ENCODE measurements at places on chromosomes 1 and 21.

GRCh38 chr1:20660847-20661206 lies 342 bp downstream of the DDOST start:
- DNase-seq: no peak

DNA sequence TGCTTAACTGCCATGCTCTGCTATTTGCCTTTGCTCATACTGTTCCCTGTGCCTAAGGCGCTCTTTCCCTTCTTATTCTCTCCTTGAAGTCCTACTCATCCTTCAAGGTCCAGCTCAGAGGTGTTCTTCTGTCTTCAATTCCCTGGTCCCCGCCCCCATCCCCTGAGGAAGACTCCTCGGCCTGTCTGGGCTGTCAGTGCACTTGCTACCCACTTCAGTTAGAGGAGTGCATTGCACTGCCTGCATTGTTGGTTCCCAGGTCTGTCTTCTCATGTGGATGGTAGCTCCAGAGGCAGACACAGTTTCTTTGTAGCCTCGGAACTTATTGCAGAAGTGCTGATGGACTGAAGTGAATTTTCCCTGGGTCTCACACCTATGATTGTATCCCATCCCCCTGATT lies 194.0 kb downstream of the C1orf94 start:
- no peak for DNase-seq

GRCh38 chr1:38114241-38115026 lies 67.8 kb upstream of the POU3F1 start:
- no peak for DNase-seq

DNA sequence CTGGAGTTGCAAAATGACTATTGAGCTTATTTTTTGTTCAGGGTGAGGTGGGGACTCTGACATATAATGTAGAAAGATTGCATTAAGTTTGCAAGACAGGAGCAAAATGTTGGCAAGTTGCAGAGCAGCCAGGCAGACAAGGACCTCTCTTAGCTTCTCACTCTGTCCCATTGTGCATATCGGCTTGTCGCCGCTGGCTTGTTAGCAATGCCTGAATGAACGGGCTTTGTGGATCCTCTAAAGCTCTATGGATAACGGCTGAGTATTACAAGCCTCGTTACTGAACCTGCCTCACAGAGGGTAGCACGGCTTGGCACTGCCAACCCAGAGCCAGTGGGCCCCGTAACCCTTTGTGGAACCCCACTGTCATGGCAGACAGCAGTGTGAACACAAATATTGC lies 68.4 kb downstream of the TNR start:
- no peak for DNase-seq

DNA sequence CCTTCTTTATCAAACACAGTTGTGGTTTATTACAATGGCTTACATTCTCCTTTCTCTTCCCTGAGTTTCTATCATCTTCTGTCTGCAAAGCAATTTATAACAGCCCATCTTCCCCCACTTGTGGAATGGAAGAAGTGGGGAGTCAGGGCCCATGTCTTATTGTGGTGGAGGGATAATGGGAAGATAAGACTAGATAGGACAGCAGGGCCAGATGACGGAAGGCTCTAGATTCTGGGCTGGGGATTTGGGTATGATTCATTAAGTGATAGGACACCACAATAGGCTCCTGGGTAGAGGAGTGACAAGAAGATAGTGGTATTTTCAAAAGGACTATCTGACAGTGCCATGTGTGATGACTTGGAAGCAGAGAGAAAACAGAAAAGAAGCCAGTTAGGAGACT lies 450.6 kb downstream of the TTLL7 start:
- DNase-seq: no peak

- DNase-seq: no peak
These were observed 32.8 kb downstream of the OBSCN start for GRCh38 chr1:228240411-228241240.

DNA sequence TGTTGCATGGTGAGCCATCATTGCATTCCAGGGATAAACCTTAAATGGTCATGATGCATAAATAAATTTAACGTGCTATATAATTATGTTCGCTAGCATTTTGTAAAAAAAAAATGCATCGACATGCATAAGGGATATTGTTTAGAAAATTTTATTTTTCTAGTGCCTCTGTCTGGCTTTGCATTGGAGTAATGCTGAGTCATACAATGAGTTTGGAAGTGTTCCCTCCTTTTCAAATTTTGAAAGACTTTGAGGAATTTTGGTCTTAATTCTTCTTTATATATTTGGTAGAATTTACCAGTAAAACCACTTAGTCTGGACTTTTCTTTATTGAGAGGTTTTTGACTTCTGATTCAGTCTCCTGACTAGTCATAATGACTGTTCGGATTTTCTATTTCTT lies 4.9 kb downstream of the MNDA start:
- DNase-seq: no peak

DNA sequence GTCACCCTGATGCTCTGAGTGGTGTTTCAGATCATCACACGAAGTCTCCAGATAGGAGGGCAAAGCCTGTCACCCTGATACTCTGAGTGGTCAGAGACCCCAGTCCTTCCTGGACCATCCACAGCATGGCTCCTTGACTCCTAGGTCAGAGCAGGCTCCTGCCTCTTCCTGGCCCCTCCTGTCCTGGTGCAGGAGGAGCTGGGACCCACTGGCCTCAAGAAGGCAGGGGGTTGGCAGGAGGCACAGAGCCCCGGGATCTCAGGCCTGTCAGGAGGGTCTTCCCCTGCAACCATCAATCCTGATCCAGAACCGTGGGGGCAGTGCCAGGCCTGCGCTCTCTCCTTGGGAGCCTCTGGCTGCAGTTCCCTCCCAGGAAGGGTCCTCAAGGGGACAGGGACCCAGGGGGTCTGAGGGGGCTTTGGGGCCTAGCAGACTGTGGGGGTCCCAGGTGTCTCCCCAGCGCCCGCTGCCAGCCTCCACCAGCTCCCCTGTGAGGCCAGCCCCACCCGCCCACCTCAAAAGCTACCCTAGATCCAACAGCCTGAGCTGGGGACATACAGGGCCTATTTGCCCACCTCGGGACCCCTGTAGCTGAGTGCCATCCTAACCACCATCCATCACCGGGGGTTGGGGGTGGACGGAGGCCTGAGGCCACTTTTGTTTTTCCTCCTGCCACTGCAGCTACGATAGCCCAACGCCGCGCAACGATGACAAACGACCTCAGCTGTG lies 27.5 kb downstream of the COL6A1 start:
- no peak for DNase-seq

DNA sequence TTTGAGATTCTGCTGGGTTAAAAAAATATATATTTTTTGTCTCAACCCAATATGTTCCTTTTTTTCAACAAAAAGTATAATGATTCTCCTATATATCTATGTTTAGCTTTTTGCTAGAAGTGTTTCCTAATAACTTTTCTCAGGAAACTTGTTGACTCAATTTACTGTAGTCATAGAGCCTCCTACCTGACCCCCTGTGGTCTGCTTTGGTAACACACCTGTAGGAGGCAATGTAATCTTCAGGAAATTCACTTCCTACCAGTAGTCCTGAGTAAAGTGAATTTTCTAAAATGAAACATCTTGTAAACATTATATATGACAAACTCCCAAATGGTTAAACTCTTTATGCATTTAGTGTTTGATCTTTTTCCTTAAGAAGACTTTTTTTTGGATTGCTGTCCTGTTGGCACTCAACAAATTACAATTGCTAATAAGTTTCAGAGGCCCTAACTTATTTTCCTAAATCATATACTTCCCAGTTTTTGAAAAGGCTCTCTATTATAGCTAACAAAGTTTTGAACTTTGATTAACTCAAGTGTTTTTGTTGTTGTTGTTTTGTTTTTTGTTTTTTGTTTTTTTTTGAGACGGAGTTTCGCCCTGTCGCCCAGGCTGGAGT lies 118.3 kb downstream of the OLFML2B start:
- no peak for DNase-seq

DNA sequence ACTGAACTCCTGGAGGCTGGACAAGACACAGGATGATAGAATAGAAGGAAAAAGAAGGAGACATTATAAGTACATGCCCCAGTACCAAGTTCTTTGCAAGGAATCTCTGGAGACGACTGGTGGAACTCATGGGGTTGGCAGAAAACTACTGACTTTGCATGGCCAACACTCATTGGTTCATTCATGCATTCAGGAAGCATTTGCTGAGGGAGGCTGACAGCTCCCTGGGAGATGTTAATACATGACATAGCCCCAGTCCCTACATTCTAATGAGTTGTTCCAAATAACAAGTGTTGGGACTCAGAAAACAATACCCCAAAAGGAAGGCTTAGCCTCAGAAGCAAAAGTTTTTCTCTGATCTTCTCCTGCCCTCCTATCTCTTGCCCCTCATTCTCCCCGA lies 172.8 kb upstream of the IRF2BP2 start:
- no peak for DNase-seq

GRCh38 chr1:6794164-6794563 lies 8.9 kb downstream of the CAMTA1 start:
- no peak for DNase-seq

DNA sequence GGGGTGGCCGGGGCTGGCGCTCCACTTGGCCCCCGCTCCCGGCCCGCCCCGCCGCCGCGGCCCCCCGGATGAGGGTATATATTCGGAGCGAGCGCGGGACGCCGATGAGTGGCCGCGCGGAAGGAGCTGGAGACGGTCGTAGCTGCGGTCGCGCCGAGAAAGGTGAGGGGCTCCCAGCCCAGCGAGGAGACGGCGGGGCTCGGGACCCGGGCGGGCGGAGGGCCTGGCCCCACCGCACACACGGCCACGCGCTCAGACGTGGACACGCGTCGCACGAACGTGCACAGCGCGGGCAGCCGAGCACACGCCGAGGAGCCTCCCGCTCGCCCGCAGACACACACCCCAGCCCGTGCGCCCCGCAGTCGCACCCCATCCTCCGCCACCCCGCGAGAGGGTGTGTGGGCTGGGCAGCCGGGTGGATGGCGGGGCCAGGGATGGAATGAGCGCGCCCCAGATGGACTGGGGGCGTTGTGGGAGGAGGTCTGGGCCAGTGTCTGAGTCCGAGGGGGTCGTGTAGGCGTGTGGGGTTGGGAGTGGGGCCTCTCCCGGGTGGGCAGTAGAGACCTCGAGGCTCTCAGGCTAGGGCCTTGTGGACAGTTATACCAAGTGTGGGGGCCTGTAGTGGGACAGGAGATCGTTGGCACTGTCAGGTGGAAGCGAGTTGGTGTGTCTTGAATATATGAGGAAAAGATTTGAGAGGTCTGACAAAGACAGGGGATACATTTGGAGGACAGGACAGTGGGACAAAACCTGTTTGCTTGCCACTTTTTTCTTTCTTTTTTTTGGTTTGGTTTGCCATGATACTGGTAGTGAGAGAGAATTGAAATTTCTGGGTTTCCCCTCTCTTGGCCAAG lies at the start of gene UAP1:
Gene UAP1 (plus strand): TSS at position 107 of the 854 bp plus-strand sequence. CDS start 4,347 bp downstream, outside the sequence.
- no peak for DNase-seq

GRCh38 chr1:115809847-115810246 lies 31.1 kb downstream of the NHLH2 start:
- no peak for DNase-seq

All from NCI-H2107 (cell line).